ENCODE measurements at places on chromosomes 12 and 14.

- DNase-seq = no peak
Observed at GRCh38 chr12:69949311-69950002, 124.4 kb downstream of the MYRFL start.

GRCh38 chr14:23159532-23159931, 23.9 kb downstream of the SLC7A8 start:
- no peak for DNase-seq

- peak; percentile 66 for DNase-seq
Observed at GRCh38 chr14:69612014-69612782, 802 bp downstream of the SUSD6 start.

- DNase-seq = no peak
Observed at GRCh38 chr12:48044396-48044795, 40.1 kb upstream of the COL2A1 start.

DNA sequence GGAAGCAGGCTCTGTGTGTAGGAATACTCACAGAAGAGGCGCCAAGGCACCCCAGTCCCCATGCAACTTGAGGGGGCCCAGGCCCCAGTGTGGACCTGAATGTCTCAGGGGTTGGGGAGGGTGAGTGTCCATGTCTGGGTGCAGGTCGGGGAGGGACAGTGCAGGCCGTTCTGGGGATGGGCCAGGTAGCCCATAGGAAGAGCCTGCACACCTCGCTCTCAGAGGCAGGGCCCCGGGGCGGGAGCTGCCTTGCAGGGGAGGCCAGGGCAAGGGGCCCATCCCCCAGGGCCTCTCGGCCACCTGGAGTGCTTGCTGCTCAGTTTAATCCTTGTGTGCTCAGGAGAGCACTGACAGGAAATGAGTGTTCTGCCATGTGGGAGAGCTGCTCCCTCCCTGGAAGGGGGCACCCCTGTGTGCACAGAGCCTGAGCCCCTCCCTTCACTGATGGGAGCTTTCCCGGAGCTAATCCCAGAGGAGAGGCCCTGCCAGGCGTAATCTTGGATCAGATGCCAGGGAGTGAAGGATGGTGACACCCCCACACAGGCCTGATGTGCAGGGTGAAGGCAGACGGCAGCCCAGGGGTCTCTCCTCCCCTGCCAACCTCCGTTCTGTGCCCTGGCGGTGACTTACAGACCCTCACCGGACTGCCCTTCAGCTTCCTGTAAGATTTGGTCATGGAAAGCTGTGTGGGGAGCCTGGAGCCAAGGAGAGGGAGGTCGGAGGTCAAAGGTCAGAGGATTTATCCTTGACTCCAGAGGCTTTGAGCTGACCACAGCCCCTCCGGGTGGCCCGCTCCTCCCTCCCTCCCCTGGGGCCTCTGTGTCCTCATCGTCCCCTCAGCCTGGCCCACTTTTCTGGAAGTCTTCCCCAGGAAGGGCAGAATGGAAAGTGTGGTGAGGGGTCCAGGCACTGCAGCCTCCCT, 24.4 kb upstream of the FBRSL1 start:
- no peak for DNase-seq

GRCh38 chr14:50794068-50794645, 36.8 kb downstream of the NIN start:
- no peak for DNase-seq

DNA sequence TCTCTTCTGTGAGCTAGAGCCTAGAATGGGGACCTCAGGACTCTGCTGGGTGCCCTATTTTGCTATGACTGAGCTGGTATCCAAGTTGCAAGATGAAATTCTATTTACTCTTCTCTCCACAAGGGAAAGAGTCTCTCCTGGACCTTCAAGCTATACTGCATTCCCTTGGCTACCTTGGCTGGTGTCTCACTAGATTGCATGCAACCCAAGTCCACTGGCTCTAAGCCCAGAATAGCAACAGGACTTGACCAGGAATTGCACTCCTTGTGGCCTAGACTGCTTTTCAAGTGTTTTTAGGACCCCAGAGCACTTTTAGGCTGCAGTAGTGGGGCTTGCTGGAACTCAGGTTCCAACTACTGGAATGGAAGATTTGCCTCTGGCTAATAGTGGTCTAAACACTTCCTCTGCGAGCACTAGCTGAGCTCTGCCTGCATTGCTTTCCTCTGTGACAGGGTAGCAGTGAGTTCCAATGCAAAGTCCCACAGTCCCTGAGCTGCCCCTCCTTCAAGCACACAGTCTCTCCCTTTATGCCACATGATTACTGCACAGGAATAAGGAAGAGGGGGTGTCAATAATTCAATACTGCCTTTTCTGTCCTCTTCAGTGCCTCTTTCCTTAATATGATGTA, 1009.1 kb upstream of the FLRT2 start:
- DNase-seq = no peak

DNA sequence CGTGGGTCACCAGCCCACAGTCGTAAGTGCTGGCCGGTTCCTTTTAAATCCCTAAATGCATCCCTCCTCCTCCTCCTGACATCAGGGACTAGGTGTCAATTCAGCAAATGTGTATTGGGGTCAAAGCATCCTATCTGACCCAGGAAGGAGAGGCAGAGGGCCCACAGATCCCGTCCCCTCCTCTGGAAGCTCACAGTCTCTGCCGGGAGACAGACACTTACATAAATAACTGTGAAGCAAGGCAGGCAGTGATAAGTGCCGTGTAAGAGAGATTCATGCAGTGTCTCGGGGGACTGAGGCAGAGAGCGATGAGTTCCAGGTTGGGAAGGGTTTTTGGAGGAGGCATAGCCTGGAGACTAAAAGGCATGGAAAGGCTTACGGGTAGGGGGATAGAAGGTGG, 44.1 kb downstream of the HRK start:
- DNase-seq = no peak

- DNase-seq = no peak
Observed at GRCh38 chr14:47012533-47013280, 361.1 kb upstream of the RPL10L start.

DNA sequence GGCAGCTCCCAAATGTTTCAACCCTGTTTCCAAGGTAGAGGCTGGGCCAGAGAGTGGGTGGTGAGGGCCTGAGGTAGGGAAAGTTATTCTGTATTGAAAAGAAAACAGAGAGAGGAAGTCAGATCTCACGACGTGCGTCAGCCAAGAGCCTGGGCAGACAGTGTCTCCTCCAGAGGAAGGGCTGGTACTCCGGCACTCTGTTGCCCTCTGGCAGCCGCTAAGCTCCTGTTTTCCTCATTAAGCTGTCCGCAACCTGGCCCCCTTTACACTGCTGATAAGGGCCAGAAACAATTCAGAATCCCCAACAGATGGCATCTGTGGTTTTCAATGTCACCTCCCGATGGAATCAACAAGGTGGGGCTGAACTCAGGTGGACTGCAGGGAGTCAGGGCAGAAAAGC, 26.0 kb upstream of the LTBP2 start:
- no peak for DNase-seq

- no peak for DNase-seq
Observed at GRCh38 chr12:10967409-10967808, 19.3 kb downstream of the TAS2R50 start.

GRCh38 chr12:105321125-105321524, 9.4 kb upstream of the C12orf75 start:
- DNase-seq = no peak

DNA sequence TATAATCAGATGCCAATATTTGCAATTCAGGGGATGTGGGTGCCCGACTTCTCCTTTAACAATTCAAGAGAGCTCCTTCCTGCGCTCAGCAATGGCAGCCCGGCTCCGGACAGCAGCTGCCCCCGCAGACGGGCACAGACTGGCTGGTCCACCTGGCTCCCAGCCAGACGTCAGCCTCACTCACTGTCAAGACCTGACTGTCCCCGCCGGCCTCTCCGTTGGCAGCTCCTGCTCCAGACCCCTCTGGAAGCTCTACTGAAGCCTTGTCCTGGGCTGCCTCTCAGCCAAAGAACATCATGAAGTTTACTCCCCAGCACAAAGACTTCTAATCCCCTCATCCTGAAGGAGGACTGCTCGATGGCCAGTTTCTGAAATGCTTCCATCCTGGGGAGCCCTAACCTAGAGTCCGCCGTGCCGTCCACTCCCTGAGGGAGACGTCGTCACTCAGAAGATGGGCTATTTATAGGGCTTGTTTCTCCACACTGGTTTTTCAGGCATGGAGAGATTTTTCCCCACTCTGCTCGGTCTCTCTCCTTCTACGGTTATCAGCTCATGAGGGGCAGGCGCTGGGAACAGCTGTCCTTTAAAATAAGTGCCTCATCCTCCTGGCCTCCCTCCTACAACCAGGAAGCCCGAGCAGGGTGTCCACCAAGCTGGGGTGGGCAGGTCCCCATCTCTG, 126.2 kb downstream of the RFLNA start:
- no peak for DNase-seq

GRCh38 chr14:102928412-102929240, 6.2 kb downstream of the AMN start:
- DNase-seq = peak; percentile 79

- no peak for DNase-seq
Observed at GRCh38 chr14:74504874-74505720, 11.5 kb downstream of the ISCA2 start.

DNA sequence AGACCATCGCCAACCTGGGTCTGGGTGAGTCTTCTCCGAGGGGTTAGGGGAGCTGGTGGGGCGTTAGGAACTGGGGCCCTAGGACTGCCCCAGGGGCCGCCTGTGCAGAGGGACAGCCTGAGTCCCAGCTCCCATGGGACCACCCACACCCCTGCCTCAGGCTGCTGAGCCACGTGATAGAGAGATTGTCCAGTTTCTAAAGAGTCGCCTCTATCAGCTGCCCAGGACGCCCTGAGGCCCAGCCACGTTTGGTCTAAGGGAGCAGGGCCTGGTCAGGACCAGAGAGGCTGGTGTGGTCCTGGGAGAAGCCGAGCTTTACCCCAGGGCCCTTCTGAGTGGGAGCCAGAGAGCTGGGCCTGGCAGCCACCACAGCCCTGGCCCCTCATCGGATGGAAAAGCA, 107.1 kb downstream of the LGMN start:
- DNase-seq = no peak

DNA sequence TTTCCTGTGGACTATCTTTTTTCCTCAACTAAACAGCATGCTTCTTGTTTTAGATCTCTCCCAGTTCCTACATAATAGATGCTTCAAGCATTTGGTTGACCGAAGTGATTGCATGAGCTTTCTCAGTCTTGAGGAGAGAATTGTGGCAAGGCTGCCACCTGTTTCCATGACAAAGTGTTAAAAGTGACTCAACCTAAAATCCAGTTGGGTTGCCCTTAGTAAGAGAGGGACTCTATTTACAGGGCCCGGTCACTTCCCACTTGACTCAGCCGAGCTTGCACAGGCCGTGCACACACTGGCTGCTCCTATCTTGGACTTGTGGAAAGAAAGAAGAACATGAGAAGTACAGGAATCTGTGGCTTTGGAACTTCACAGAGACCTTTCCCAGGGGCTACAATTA, 2.1 kb upstream of the B4GALNT3 start:
- peak; percentile 43 for DNase-seq

DNA sequence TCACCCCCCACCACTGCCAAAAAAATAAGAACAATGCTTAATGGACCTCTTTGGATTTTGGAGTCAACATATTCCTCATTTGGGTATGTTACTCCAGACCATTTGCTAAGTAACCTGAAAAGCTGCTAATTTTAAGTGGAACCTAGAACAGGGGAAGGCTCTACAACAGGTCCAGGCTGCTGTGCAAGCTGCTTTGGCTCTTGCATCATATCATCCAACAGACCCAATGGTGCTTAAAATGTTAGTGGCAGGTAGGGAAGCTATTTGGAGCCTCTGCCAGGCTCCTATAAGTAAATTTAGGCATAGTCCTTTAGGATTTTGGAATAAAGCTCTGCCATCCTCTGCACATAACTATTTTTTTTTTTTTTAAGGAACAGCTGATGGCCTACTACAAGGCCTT, 132.2 kb upstream of the PMCH start:
- no peak for DNase-seq

DNA sequence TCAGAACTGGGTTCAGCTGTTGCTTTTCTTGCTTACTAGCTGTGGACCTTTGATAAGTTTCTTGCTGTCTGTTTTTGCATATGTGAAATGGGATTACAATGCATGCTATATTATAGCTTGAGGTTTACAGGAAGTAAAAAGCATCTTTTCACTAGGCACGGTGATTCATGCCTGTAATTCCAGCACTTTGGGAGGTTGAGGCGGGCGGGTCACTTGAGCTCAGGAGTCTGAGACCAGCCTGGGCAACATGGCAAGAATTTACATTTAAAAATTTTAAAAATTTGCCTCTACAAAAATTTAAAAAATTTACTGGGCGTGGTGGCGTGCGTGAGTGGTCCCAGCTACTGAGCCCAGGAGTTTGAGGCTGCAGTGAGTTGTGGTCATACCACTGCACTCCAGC, 42.0 kb downstream of the CALM1 start:
- no peak for DNase-seq

GRCh38 chr14:91753501-91754128, 21.7 kb upstream of the CATSPERB start:
- DNase-seq = no peak

- no peak for DNase-seq
Observed at GRCh38 chr14:99792210-99792535, 1.0 kb upstream of the EML1 start.

DNA sequence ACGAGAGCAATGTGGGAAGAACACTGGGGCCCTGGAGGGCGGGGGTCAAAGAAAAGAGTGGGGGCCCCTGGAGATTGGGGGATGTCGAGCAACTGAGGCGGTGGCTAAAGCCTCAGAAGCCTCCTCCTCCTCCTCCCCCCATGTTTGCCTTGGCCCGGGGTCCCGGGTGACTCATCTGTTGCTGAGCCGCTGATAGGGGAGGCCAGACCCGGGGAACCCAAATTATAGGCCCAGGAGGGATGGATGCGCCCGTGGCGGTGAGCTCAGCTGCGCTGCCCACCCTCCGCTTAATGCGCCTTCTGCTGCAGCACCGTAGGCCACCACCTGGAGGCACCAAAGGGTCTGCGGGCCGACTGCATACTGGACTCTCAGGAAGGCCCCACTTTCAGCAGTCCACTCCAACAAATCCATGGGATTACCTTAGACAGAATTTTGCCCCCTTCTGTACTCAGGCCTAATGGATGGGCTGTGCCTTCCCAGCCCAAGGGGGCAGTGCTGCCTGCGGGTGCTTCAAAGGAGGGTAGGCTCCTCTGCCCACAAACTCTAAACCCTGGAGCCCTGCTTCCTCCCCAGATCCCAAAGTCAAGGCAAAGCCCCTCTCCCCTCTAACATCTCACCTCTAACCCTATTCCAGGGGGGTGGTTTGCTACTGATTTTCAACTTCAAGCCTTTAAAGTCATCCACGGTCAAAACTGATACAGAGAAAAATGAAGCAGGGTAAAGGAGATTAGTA, 2.6 kb upstream of the WNT10B start:
- DNase-seq = peak; percentile 62

- DNase-seq = no peak
Observed at GRCh38 chr12:107399046-107399445, 286.6 kb upstream of the PWP1 start.

GRCh38 chr12:27552235-27552634, 28.2 kb downstream of the PPFIBP1 start:
- DNase-seq = no peak

GRCh38 chr12:40106202-40106533, 287 bp upstream of the SLC2A13 start:
- DNase-seq = no peak

- no peak for DNase-seq
Observed at GRCh38 chr14:32121536-32121935, 44.4 kb downstream of the ARHGAP5 start.
